ENCODE measurements at places on chromosomes 1 and 21.
A peak's percentile ranks its signal among the peaks of the same experiment; 100 is the strongest.

- DNase-seq = no peak
Observed at GRCh38 chr1:109475261-109475660, 8.4 kb upstream of the ATXN7L2 start.

GRCh38 chr1:43243299-43243698, 26.5 kb upstream of the TMEM125 start:
- DNase-seq = no peak

GRCh38 chr1:161071886-161072371, 2.2 kb upstream of the ARHGAP30 start:
- DNase-seq = peak; percentile 27

DNA sequence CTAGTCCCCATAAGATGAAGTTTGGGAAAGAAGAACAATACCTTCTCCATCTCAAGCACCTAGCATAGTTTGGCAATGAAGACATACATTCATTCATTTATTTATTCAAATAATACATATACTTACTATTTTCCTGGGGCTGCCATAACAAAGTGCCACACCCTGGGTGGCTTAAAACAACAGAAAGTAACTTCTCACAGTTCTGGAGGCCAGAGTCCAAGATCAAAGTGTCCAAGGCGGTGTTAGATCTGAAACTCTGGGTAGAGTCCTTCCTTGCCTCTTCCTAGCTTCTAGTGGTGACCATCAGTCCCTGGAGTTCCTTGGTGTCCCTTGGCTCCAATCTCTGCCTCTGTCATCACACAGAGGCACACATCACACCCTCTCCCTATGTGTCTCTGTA, 112.1 kb upstream of the IGSF21 start:
- no peak for DNase-seq

DNA sequence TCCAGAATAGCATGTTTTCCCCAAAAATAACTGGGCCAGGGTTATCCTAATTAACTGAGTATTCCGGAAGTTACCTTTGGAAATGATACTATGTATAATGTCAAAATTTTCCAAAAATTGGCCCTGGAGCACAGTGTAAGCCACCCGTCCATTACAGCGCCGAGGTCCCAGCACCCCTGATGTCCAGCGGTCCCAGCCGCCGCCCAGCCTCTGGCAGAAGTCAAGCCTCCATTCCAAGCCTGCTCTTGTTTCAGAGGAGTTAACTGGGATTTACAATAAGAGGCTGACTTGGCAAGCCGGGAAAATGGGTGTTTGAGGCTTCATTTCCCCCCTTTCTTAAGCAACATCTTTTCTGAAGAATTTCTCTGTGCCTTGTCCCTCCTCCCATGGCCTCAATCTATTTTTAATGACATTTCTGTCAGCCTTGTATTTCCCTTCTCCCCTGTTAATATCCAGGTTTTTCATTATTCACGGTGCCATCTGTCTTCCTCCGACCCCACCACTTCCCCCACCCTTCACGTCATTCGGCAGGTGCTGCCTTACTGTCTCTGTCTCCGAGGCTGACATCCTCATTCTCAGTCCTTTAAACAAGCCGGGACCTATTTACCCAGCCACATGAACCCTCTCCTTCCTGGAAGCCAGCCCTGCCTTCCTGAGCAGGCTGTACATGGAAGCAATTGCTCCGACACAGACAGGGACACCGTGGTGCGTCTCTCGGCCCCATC, 490.9 kb downstream of the NPHP4 start:
- DNase-seq = no peak

GRCh38 chr1:64033667-64034220, 169.7 kb upstream of the UBE2U start:
- no peak for DNase-seq

DNA sequence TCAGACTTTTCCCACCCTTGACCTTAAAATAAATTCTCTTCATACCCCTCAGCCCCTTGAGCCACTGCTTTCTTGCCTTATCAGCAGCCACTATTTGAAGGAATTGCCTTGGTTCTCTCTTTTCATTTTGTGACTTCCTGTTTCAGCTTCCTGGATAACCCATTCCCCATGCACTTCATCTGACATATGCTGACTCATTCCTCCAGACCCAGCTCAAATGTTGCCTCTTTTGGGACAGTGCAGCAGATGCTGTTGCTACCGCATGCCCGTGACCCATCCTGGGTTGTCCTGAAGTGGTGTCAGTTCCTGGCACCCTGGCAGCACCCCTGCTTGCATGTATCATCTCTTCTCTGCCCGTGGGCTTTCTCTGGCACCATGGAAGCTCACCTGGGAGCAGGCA, 496.1 kb downstream of the PTPRU start:
- no peak for DNase-seq

GRCh38 chr1:23751050-23751814, 8.0 kb downstream of the ELOA start:
- DNase-seq = no peak

GRCh38 chr1:3656450-3657095, 4.3 kb downstream of the TP73 start:
- no peak for DNase-seq

DNA sequence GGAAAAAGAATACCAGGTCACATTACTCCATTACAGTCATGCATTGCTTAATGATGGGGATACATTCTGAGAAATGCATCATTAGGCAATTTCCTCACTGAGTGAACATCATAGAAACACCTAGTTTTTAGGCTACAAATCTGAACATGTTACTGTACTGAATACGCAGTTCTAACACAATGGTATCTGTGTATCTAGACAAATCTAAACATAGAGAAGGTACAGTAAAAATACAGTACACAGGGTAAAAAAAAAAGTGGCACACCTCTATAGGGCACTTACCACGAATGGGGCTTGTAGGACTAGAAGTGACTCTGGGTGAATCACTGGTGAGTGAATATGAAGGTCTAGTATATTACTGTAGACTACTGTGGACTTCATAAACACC, 115.7 kb downstream of the AKT3 start:
- no peak for DNase-seq

GRCh38 chr1:208541225-208541855, 297.2 kb upstream of the PLXNA2 start:
- no peak for DNase-seq

DNA sequence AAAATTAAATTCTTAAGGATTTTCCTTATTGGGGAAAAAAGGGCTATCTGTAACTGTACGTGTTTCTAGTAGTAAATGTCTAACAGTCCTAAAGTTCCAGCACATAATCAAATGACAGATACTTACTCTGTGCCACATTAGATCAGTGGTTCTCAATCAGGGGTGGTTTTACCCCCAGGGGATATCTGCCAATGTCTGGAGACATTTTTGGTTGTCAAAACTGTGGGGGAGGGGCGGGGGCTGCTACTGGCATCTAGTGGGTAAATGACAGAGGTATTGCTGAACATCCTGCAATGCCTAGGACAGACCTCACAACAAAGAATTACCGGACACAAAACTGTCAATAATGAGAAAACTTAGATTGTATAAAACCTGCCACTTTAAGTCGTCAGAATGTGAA, 33.4 kb upstream of the PTPRC start:
- DNase-seq = no peak

DNA sequence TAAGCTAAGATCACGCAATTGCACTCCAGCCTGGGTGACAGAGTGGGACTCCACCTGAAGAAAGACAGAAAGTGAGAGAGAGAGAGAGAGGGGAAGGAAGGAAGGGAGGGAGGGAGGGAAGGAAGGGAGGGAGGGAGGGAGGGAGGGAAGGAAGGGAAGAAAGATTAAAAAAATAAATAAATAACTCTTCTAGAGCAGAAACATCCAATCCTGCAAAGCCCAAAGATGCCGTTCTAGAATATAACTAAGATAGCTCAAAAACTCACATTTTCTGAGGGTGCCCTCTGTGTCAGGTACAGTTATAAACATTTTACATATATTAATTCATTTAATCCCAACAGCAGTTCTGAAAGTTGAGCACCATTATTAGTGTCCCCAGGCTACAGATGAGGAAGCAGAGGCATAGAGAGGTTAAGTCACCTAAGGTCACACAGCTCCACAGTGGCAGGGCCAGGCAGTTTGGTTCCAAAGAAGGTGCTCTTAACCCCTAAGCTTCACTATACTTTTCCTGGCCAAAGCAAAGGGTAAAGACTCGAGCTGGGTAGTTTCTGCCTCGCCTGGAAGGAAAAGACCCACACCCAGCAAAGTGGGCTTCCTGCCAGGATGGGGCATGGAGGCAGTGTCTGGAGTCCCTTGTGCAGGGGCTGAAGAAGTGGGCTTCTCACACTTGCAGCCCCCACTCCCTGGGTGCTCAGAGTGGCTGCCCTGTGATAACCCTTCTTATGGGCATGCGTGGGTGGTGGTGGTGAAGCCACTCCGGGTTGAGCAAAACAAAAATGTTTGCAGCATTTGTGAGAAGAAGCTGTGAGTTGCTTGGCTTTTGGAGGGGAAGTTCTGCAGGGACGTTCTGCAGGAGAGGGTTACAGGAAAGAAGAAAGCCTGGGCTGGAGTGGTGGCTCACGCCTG, 7.9 kb upstream of the PIK3CD start:
- DNase-seq = no peak

DNA sequence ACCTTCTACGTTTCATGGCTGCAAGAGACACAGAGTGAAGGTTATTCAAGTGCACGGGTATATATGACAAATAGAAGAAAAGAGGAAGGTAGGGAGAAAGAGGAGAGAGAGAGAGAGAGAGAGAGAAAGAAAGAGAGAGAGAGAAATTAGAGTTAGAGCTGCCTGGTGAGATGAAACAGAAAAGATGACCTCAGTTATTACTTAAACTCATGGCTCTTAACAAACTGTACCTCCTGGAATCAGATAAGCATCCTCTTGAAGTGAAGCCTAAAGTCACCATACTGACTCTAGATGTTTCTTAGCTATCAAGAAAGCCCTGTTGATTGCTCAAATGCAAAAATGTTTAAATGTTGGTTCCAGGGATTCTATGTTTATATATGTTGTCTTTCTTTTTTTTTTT, 597.7 kb upstream of the ZP4 start:
- DNase-seq = no peak

GRCh38 chr21:44982558-44983250, 42.9 kb downstream of the SLX9 start:
- DNase-seq = no peak

DNA sequence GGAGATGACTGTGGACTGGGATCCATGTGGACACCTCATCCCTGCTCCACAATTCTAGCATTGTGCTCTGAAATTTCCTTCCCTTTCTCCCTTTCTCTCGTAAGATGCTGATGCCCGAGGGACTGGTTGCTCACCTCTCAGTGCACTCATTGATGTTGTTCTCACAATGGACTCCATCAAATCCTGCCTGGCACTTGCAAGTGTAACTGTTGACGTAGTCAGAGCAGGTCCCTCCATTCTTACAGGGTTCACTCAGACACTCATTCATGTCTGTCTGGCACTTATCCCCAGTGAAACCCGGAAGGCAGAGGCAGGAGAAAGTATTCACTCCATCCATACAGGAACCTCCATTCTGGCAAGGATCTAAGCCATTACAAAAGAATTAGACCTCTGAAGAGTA, 45.1 kb upstream of the ADAM30 start:
- DNase-seq = no peak

DNA sequence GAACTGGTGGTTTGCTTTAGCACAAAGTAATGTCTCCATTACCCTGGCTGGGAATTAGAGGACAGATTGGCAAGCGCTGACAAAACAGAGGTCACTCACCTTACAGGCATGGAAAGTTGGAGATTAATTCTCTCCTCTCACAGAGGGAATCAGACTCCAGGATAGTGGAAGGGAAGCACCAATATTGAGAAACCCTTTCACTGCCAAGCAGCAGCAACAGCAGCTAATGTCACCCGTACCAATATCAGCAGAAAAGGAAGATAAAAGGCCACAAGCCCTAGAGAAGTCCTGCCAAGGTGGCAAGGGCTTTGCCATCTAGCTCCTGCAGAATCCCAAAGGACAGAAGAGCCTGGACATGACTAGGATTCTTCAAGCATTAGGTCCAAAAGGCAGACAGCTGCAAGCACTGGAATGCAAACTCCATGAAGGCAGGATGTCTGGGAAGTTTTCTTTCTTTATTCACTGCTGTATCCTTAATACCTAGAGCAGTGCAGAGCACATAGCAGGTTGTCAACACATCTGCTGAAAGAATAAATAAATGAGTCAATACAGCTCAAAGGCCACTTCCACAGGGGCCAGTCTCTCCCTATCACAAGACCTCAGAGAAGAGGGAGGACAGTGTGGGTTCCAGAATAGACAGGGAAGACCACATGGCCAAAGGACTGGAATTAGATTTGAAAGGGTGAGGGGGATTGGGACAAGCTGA, 57.2 kb downstream of the ERI3 start:
- DNase-seq = no peak

DNA sequence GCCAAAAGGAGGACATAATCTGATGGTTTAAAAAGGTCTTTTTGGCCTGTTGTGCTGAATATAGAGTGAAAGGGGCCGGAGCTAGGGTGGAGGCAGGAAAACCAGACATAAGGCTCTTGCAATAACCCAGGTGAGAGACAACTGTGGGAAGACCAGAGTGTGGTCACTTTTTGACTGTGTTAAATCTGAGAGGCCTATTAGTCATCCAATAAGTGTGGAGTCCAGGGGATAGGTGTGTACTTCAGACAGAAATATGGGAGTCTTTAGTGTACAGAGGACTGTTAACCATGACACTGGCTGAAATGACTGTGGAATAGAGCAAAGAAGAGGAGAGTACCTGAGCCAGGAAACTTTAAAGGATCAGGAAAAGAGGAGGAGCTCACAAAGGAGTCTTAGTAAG, 89.3 kb downstream of the VAV3 start:
- no peak for DNase-seq

DNA sequence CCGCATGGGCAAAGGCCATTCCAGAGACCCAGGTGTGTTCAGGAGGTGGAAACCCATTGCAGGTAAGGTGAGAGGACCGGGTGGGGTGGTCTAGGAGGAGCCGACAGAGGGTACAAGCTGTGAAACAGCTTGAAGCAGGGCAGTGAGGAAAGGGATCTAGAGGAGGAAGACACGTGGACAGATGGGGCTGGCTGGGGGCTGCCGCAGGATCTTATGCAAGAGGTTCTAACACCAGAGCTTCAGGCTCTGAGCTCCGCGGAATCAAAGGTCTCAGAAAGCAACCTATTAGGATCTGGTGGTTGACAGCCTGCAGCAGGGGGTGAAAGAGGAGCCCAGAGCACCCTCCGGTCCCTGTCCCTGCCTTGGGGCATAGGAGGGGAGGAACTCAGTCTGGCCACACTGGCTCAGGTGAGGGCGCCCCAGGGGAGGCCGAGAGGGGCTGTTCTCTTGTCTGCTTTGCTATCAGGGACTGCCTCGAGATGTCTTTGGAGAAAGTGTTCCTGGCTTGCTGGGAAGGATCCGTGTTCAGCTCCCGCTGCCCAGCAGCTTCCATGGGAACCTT, 1.9 kb downstream of the TFF1 start:
- no peak for DNase-seq

- DNase-seq = no peak
Observed at GRCh38 chr1:246951413-246951812, 19.7 kb upstream of the AHCTF1 start.

DNA sequence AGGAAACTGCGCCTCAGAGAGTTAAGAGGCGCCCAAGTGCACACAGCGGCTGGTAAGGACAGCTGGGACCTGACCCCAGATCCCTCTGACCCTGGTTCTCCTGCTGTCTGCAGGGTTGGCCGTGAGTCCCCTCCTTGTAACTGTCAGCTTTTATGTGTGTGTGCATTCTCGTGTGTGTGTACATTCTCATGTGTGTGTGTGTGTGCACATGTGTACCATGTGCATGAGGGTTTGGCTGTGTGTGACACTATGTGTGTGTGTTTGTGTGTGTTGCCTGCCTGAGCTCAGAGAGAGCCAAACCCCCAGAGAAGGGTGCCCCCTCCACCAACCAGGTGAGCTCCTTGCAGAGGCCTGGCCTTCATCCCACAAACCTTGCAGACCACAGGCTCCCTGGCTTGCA, 25.9 kb upstream of the EFHD2 start:
- no peak for DNase-seq

All from T-helper 2 cell (primary cell).